ENCODE measurements at places on chromosomes 6 and 20.

GRCh38 chr20:54140486-54140885 is 33.3 kb downstream of the CYP24A1 start:
- DNase-seq = no peak

- DNase-seq = no peak
Measured at GRCh38 chr6:13576017-13576416, 1.6 kb downstream of the SIRT5 start.

DNA sequence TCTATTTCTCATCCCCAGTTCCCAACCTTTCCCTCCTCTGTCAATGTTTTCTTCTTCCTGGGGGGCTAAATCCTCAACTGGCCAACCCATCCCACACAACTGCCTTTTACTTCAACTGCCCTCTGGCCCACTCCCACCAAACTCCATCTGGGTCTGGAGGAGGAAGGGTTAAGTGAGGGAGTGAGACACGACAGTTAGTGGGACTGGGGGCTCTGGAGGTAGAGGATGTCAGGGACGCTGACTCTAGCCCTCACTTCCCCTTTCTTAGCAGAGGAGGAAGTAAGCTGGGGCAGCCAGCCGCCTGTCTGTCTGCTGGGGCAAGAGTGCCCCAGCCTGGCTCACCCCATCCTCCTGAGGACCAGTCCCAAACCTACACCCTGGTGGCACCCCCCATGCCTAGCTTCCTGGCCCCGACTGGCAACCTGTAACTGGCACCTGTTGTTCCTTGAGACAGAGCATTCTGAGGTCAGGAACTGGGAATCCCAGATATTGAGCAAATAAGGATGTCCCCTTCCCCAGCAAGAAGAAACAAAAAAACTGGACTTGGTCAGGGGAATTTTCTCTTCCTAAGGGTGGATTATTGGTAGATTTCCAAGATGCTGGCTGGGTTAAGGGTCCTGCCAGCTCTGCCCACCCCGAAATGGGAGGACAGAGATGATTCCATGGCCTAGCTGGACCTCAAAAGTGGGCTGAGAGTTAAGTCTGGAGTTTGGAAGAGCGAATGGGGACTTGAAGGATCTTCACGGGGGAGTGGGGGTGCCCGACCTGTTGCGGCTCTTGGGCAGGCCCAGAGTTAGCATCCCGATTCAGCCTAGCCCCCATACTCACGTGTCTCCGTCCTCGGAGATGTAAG is 971 bp downstream of the NFKBIE start:
- DNase-seq = no peak

- DNase-seq = no peak
Measured at GRCh38 chr6:89066940-89067646, 13.5 kb upstream of the PNRC1 start.

GRCh38 chr20:63625771-63626423 is 1.0 kb downstream of the GMEB2 start:
- no peak for DNase-seq

DNA sequence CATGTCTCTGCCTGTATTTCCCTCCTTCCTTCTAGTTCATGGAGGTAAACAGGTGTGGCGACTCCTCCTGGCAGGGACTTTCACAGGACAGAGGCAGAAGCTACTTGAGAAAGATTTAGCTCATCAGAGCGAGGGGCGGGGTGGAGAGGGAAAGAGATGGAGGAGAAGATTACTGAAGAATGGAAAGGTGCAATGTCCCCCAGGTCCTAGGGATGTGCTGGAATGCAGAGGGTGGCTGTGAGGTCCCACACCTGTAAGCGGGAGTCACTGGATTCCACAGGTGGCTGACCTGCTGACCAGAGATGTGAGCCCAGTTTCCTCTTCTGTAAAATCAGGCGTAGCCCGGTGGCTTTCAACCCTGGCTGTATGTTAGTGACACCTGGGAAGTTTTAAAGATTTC is 199.2 kb upstream of the SULF2 start:
- DNase-seq = no peak

DNA sequence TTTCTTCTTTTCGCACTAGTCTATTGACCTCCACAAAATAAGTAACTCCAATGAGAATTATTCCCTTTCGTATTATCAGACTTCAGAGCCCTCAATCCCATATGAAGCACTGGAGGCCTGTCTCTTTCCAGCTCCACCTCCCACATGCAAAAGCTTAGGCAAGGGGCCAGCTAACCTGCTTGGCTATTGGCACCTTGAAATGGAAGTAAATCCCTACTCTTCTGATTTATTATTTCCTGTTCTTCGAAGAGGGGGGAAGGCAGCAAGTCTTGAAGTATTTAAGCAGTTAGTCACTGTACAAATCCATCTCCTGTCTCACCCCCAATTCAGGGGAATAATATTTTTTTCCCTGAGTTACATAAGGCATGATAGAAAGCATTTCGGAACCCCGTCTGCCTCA is 577.8 kb downstream of the MAFB start:
- no peak for DNase-seq

GRCh38 chr6:81553216-81553615 is 199.3 kb downstream of the TENT5A start:
- DNase-seq = no peak

GRCh38 chr20:20993372-20993771 is 112.8 kb downstream of the LINC00237 start:
- no peak for DNase-seq

DNA sequence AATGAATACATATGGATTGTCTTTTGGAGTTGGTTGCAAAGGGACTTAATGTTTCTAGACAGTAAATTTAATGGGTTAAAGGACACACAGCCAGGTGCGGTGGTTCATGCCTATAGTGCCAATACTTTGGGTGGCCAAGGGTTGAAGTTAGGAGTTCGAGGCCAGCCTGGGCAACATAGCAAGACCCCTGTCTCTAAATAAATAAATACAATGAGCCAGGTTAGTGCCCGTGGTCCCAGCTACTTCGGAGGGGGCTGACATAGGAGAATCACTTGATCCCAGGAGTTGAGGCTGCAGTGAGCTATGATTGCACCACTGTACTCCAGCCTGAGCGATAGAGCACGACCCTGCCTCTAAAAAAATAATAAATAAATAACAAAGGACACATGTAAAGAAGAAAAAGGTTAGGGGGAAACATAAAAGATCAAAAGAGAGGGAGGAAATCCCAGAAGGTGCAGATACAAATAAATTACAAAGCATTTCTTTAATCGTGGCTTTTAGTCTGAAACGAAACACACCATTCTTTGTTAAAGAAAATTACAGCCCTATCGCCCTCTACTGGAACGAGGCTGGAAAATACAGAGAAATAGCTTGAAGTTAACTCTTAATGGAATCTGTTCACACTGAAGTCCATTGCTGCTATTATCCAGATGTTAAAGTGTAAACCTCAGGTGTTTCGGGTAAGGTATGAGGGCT is 42.6 kb upstream of the SCML4 start:
- DNase-seq = peak; percentile 46

DNA sequence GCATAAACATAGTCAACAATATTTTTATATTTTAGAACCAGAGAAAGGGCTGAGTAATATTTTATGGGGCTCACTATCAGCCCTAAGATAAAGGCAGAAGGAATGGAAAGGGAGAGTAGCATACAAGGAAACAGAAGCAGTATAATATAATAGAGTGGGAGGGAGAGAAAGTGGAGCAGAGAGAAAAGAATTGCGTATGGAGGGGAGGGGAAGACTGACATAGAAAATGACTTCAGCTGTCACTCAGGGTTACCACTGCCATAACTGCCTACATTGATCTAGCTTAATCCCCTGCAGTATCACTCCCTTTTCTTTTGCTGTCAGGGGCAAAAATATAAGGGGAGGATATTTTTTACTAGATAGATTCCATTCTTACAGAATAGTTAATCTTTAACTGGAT is 1133.5 kb upstream of the MAP3K7 start:
- DNase-seq = no peak

DNA sequence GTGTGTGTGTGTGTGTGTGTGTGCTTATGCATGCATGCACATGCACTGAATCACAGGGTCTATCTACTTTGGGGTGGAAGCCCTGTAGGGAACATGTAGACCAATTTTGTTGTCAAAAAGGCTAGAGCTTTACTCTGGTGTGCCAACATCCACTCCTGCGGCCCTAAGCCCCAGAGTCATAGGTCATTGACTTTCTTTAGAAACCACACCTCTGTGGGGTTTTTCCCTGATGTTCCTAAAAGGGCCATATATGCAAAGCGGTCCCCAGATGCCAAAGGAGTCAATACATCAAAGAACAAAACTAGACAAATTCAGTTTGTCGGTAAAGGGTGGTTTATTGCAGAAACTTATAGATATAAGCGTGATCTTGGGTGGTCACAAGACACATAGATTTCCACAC is 29.8 kb upstream of the SLC2A12 start:
- DNase-seq = no peak

- no peak for DNase-seq
Measured at GRCh38 chr6:5979650-5980420, 26.9 kb downstream of the NRN1 start.

- DNase-seq = no peak
Measured at GRCh38 chr6:6008089-6008647, 1.4 kb upstream of the NRN1 start.

DNA sequence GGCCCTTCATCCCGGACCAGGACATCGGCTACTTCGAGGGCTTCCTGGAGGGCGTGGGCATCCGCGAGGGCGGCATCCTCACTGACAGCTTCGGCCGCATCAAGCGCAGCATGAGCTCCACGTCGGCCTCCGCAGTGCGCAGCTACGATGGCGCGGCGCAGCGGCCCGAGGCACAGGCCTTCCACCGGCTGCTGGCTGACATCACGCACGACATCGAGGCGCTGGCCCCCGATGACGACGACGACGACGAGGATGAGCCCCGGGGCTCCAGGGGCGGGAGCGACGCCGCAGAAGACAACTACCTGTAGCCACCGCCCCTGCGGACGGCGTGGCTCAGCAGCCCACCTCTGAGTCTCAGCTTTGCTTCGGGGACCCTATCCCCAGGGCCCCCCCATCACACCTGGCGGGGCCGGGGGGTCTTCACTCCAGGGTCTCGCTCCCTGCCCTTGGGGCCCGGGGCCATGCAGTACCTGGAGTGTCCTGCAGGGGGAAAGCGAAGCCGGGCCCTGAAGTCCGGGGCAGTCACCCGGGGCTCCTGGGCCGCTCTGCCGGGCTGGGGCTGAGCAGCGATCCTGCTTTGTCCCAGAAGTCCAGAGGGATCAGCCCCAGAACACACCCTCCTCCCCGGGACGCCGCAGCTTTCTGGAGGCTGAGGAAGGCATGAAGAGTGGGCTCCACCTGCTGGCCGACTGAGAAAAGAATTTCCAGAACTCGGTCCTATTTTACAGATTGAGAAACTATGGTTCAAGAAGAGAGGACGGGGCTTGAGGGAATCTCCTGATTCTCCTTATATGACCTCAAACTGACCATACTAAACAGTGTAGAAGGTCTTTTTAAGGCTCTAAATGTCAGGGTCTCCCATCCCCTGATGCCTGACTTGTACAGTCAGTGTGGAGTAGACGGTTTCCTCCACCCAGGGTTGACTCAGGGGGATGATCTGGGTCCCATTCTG is 20.8 kb upstream of the HCK start:
- DNase-seq = peak; percentile 53

DNA sequence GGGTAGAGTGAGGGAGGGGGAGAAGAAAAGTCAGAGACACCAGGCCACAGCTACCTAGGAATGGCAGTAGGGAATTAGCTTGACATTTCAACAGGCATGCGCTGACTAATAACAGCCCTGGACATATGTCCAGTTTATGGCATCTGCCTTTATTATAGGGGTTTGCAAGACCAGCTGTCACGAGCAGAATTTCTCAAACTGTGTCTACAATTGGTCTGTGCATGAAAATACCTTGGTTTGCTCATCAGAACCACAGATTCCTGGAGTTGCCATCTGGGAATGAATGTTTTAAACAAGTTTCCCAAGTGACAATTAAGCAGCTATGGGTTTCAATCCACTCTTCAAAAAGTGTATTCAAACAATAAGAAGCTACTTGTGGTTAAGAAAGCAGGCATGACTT is 110.3 kb upstream of the ENPP5 start:
- no peak for DNase-seq

- DNase-seq = no peak
Measured at GRCh38 chr6:166583230-166583965, 3.1 kb downstream of the RAMACL start.

- DNase-seq = no peak
Measured at GRCh38 chr6:160260803-160261450, 2.3 kb upstream of the SLC22A2 start.

- no peak for DNase-seq
Measured at GRCh38 chr20:16005021-16005914, 568.0 kb downstream of the KIF16B start.

- no peak for DNase-seq
Measured at GRCh38 chr6:6680526-6680925, 92.0 kb downstream of the LY86 start.

DNA sequence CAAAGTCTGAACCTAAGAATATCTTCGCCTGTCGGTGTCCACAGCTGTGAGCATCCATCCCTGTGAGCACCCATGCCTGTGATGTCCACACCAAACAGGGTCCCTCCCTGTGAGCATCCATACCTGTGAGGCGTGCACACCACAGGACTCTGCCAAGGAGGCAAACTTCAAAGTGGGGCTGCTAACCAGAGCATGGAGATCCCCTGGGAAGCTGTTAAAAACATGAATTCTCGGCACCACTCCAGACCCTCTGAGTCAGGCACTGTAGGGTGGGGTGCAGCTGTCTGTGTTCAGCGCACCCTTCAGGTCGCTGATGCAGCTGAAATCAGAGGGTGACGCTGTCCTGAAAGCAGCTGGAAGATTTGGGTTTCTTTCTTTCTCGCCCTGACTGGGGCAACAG is 85.4 kb upstream of the NXT1 start:
- no peak for DNase-seq

GRCh38 chr20:60056407-60057122 is 98.3 kb downstream of the CDH26 start:
- no peak for DNase-seq

DNA sequence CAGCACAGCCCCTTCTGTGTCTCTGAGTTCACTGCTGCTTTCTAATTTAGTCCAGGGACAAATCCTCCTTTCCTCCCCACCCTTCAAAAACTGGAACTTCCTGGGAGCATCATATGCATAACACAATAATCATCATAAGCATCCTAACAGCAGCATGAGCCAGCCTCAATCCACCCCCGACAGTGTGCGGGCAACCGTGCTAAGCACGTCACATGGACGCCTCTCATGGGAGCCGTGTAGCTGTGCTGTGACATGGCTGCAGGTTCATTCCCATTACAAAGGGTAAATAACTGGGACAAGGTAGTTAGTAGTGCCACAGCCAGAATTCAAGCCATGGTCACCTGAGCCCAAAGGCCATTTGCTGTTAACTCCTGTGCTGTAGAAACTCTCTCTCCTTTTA is 24.5 kb upstream of the ULBP3 start:
- DNase-seq = no peak

- DNase-seq = no peak
Measured at GRCh38 chr20:14664101-14664500, 326.7 kb upstream of the FLRT3 start.

- no peak for DNase-seq
Measured at GRCh38 chr20:63461104-63461763, 11.2 kb downstream of the KCNQ2 start.
